Naive thymus-derived CD8-positive, alpha-beta T cell (primary cell): ENCODE measurements at places on chromosomes 6 and 20. TPM values are rescaled to one million over a fixed set of nuclear protein-coding genes. Genes with fewer than 3 reads are reported as not detected.

- no peak for DNase-seq
Observed at GRCh38 chr6:128114164-128114563, 213.3 kb upstream of the THEMIS start.

DNA sequence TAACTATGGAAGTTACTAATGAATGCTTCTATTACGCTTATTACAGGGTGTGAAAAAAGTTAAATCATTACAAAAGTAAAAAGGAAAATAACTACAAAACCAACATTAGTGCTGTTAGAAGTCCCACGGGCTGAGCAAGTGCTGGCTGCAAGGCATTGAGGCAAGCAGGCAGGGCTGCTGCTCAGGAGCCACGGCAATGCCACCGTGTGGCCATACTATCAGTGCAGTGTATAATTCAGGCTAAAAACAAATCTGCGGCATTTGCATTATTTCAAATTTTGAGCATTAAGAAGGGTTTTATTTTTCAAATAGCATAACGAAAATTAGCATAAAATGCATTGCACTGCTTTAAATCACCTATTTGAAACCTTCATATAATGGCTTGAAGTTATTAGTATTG lies 17.1 kb downstream of the IFNGR1 start:
- no peak for DNase-seq

DNA sequence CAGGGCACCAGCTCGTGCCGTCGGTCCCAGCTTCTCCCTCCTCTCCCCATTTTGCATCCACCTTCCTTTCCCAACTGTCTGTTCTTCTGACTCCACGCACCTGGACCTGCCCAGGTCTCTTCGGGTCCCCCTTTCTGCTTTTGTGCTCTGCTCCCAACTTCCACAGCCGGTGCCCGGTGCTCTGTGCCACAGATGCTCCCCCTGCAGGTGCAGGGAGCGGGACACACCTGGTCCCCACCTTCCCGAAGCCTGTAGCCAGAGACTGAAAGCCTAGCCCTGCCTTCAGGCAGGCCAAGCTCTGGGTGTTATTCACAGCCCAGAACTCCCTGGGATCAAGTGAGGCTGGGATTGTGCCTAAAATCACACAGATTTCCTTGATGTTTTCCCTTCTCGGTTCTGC lies 24.6 kb upstream of the BMP7 start:
- no peak for DNase-seq

DNA sequence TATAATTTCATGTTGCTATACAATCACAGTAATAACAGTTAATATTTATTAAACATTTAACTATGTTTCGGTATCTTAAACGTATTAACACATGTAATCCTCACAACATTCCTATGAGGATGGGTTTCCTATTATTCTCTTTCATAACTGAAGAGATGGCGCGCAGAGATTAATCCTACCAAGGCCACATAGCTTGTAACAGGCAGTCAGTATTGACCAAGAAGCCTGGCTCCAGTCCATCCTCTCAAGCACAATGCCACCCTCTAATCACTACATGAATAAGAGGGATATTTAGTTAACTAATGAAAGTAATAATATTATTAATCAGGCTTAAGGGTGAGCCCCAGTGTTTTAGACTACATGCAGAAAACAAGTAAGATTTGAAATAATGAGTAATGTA lies 149.7 kb upstream of the SIM1 start:
- no peak for DNase-seq

- no peak for DNase-seq
Observed at GRCh38 chr6:55994531-55994930, 119.1 kb upstream of the BMP5 start.

WFDC10B gene
- not detected for total RNA-seq

GLP1R gene
- not detected for total RNA-seq

SLC22A16 gene
- total RNA-seq, result not detected

FOXF2 gene
- not detected for total RNA-seq
